ENCODE measurements at places on chromosomes 1 and 21.

- no peak for DNase-seq
Measured at GRCh38 chr1:67446893-67447292, 16.7 kb upstream of the SERBP1 start.

DNA sequence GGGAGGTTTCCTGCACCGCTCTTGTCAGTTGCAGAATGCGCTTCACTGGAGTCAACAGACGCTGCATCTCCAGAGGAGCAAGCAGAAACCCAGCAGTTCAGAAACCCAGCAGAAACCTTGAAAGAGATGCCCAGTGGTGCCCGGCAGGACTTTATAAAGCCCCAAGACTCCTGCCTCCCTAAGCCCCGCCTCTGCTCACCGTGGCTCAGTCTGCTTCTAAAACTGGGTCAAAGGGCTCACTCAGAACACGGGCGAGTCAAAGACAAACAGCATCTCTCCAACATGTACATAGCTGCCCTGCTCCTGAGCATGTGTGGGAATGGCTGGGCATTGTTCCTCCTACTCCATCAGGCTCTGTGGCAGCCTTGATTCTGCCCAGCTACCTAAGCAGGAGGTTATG, at the start of gene HMGCS2:
TSS of gene HMGCS2 (minus strand) at position 128 of the 400 bp plus-strand sequence. CDS start at position 67, 61 bp downstream.
- DNase-seq: no peak

DNA sequence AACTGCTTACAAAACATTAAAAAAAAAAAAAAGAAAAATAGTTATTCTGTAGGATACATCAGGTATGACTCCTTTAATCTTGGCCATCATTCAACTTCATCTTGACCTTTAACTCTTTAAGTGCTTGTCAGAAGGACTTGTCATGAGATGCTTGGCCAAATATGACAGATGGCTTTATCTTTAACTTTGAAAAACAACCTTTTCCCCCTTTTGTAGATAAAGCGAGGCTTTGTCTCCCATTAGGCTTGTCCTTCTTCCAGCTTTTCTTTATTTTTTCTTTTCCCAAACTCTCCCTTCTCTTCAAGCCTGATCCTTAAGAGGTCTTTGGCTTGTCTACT, 2.3 kb downstream of the SRSF10 start:
- DNase-seq: no peak

DNA sequence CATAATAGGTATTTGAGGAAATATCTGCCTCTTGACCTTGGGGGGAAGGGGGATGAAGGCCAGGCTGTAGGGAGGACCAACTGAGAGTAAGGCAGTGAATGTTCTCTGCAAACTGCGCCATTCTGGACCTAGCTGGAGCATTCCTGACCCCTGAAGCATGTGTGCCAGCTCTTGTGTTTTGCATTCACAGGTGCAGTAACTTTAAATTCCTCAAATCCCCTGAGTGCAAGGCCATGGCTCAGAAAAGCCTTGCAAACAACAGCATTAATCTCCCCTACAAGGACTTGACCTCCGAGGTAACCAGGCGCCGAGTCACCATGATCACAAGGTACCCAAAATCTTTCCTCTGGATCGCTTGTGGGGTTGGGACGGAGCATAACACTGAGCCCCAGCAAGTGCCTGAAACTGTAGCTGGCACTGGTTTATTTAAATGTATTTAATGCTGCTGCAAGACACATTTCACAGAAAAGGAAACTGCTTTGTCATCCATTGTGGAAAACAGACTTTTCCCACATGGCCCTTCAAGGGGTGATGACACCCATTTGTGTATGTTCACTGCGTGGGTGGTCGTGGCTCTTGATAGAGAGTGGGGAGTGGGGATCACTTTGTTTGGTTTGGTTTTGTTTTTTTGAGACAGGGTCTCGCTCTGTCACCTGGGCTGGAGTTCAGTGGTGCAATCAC, 1.7 kb downstream of the MYOCOS start:
- no peak for DNase-seq

GRCh38 chr21:42793774-42794173, 85.6 kb downstream of the WDR4 start:
- no peak for DNase-seq

DNA sequence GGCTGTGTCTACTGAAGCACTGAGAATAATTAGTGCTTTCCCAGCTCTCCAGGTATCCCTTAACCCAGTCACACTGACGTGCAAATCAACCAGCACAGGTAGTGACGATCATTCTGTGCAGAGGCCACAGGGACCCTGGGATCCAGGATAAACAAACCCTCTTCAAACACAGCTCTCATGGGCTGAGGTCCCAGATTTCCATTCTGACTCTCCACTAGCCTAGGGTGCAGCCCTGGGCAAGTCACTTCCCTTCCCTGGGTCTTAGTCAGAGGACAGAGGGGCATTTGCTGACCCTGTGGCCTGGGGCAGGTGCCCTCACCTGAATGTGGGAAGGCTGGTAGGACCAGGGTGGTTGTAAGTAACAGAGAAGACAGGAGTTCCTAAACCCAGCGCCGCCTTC, 724.7 kb downstream of the MATN1 start:
- no peak for DNase-seq

- no peak for DNase-seq
Measured at GRCh38 chr1:18730321-18730720, 99.7 kb downstream of the PAX7 start.

DNA sequence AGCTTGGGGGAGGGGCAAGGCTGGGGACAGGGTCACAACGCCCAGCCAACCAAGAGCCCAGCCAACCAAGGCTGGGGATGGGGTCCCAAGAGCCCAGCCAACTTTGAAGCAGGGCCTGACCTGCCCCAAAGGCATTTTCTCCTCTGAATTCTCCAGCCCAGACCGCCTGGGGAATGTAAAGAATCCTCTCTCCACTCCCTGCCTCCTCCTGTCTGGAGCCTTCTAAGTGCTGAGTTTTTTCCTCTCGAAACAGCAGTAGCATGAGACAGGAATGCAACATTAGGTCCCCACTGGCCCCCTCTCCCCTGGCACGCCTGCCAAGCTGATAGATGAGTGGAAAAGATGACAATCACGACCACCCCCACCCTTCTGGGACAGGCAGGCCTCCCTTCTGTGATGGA, 17.0 kb downstream of the C1orf198 start:
- no peak for DNase-seq

DNA sequence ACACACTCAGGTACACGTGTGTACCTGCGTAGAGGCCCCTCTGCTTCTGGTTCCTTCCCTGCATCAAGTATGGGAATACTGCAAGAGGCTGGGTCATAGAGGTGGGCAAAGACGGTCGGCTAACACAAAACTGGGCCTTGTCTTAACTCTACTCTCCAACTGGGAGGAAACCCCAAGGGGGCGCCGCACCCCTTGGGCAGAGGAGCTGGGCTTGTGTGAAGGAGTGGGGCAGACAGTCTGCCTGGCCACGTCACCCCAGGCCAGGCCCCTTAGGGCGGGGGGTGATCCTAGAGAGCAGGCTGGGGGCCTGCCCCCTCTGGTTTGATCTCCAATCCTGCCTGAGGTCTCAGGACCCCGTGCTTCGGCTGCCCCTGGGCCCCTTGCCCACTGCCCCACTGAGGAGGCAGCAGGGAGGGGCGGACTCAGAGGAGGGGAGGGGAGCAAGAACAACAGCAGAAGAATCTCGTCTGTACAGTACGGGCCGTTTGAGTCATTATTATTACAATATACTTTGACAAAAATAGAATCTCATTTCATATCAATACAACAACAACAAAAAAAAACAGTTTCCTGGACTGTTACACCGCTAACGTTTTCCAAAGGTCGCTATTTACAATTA, 34.7 kb downstream of the MEF2D start:
- DNase-seq: no peak

DNA sequence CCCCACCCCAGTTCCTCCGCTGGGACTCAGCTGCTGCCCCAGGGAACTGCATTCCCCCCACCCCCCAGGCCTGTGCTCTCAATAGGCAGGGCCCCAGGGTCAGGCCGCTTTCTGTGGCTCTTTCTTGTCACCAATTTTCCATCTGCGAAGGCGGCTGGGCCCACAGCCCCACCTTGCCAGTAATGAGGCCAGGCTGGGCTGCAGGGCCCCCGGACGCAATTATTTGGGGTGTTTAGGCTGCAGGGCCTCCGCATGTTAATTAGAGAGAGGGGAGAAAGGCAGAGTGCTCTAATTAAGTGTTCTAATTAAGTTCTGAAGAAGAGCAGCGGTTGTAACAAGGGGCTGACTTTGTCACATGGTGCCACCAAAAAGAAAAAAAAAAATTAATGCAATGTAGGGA, 71.8 kb downstream of the EPHB2 start:
- no peak for DNase-seq

- peak; percentile 93 for DNase-seq
Measured at GRCh38 chr1:211579440-211580302, 710 bp upstream of the SLC30A1 start.

DNA sequence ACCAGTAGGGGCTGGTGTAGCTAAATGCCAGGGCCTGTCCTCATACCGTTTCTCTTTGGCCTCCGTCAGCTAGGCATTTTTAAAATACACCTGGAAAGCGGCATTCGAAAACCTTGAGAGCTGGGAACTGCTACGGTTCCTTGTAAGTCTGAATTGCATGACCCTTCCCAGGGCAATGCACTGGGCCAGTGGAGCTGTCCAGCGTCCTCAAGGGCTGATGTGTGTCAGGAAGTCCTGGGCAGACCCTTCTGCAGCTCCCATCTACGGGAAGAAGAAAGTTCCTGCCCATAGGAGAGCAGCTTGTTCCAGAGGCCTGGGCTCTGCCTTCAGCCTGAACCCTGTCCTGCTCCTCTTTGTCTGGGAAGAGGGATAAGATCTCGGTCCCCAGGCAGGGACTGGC, 34.1 kb downstream of the UBASH3A start:
- no peak for DNase-seq

GRCh38 chr1:972726-973458, 6.6 kb downstream of the PLEKHN1 start:
- no peak for DNase-seq

- DNase-seq: no peak
Measured at GRCh38 chr1:41683681-41684500, 199.4 kb upstream of the EDN2 start.

GRCh38 chr1:27577504-27578188, 26.3 kb downstream of the AHDC1 start:
- no peak for DNase-seq

DNA sequence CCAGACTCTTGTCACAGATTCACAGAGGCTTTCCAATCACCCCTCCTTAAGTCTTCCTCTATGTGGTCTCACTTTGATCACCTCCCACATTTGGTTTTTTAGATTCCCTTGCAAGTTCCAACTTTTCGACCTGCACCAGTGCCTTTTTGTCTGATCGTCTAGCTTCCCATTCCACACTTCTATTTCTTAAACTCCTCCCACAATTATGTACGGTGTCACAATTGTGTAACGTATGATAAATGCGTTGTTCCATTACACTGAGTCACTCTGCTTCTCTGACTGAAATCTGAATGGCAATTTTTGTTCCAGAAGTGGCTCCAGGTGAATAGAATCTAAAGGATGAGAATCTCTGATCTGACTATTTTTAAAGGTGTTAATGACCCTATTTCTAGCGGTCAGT, 320.1 kb downstream of the LMX1A start:
- no peak for DNase-seq

DNA sequence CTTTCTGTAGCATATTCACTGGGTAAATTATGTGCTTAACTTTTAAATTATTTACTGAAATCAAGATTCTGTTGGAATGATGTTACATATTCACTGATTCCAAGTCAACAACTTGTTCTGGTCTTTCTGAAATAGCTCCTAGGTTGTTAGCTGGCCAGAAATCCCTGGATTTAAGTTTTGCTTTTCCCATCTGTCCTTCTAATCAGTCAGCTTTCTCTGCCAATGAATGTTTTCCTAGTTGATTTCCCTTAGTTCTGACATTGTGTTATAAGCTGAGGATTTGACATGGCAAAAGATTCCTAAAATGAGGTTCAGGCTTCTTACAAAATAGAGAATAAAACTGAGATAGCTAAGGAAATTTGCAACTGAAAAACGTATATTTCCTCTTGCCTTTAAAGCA, 1479.6 kb downstream of the MRPL39 start:
- no peak for DNase-seq

DNA sequence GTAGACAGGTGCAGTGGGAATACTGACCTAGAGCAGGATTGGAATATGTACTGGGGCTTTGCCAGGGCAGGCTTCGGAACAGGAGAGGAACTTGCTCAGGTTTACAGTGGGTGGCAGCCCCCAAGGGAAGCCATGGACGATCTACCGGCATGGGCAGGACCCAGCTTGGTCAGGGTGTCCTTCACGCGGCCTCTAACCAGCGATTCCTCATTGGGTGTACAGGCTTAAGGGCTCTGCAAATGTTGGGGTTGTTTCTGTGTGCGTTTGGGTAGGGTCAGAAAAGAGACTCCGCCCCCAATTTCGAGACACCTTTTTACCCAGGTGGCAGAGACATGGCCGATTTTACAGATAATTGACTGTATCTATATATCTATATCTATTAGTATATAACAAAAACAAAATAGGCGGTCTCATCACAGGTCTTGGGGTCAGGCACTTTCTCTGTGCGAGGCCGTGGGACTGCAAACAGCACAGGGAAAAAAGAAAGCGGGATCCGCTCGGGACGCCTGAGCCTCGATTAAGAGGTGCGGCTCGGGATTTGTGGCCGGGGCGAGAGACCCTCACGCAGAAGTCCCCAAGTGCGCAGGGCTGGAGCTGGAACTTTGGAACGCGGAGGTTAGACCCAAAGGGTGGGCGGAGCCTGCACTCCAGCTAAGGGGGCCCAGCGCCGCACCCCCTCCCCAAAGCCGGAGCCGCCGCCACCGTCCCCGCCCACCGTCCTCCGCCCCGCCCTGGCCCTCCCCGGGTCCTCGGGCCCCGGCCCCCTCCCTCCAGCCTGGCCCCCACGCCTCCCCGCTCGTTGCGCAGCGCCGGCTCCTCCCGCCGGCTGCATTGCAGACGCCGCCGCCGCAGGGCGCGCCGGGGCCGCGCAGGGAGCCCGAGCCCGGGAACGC, 67.5 kb upstream of the VAMP3 start:
- peak; percentile 11 for DNase-seq

GRCh38 chr1:167881786-167882185, 32.1 kb downstream of the ADCY10 start:
- no peak for DNase-seq

DNA sequence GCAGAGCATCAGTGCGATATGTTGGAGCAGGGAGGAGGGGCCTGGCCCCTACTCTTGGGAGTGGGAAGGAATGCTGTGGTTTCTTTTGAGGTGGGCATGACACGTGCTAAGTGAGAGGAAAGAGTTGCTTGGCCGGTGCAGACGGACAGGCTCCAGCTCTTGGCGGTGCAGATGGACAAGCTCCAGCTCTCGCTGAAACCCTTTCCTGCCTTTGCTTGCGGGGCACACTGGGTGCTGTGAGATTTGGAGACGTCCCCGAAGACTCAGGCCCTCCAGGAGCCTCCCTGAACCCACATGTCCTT, 15.9 kb downstream of the PDXK start:
- DNase-seq: no peak

- no peak for DNase-seq
Measured at GRCh38 chr1:170388489-170388888, 143.5 kb upstream of the GORAB start.

GRCh38 chr1:198908995-198909394, 270.2 kb downstream of the PTPRC start:
- DNase-seq: no peak

Measured in NCI-H1417 (cell line).